ENCODE measurements at places on chromosomes 12 and 14.

- DNase-seq = no peak
These were observed 210.1 kb upstream of the EEA1 start for GRCh38 chr12:93139028-93139665.

DNA sequence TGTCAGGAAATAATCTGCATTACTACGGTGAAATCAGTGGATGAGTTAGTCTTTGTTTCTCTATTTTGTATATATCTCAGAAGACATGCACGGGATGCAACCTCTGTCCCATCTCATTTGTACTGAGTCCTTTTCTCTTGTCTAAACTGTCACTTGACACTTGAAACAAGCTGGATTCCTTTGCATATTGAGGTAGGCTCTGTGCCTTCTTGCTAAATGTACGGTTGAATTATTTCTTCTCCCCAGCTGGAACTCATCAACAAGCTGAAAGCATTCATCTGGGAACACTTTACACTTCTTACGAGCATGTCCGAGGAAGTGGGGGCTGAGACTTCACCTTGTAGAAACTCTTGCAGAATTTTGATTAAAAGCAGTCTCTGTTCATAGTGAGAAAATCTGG is 119.5 kb downstream of the VEZT start:
- DNase-seq = no peak

GRCh38 chr14:93049867-93050331 is 65.8 kb downstream of the ITPK1 start:
- no peak for DNase-seq

DNA sequence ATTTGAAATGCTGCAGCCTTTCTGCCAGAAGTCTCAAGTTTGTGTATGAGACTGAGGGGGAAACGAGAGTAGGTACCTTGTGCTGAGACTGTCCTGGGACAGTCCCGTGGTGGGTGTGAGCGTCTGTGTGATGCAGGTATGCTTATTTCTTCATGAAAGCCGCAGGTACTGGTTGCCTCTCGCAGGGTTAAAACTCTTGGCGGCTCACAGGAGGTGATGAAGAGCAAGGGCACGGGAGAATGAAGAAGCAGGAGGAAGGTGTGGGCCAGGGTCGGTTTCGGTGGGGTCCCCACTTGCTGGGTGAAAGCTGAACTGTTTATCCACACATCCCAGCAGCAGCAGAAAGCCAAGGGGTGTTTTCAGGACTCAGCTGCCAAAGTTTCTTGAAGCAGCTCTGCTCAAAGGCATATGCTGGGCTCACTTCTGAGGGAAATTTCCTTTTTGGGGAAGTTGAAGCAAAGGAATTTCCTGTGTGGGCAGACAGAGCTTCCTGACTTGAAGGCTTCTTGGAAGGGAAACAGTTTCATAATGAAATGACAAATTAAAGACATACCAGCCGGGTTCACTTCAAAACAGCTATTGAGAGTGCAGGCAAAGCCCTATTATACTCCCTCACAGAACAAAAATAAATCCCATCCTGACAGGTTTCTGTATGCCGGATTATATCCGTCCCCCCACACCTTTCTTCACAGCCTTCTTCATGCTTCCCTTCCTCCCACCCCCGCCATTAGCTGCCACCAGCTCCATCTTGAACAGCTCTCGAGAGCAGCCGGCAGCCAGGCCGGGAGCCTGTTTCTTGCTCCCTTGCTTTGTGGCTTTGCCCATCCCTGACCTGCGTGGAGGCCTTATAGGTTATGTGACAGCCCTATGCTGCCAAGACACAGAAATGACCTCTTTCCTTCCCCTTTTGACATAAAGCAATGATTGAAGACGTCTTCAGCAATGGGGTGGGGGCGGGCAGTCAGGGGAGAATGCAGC is 116.6 kb downstream of the ETV6 start:
- DNase-seq = no peak

DNA sequence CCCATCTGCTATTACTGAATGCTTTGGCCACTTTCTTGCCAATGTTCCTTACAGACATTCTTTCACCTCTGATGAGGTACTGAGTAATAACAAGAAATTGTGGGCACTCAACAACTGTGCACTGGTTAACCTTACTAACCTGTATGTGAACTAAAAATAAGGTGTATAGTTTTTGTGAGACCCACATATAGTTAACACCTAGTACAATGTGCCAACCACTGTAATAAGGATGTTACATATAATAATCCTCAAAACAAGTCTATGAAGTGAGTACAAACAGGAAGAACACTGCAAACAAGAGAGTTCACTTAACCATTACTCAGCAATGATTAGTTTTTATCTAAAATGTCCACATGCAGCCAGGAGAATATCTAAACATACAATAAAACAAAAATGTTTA is 4.5 kb downstream of the DDHD1 start:
- no peak for DNase-seq

- DNase-seq = no peak
These were observed 73.3 kb downstream of the B4GALNT3 start for GRCh38 chr12:532908-533565.

DNA sequence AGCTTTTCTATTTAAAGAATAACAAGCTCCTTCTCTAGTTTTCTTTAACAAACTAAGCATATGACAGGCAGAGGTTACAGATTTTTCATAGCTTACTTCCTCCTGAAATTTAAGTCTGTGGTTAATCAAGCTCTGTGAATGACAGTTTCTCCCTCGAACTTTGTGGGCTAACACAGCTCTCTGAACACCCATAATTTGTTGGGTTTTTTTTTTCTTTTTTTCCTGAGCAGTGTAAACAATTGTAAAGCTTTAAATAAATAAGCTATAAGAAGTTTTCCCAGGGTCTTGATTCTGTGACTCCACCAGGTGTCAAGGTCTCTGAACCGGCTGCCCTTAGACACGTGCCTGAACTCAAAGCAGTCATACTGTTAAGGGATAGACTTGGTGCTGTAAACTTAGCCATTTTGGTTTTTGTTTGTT is 128.1 kb upstream of the AMIGO2 start:
- DNase-seq = no peak

GRCh38 chr14:69242311-69243224 is 17.4 kb upstream of the GALNT16 start:
- peak; percentile 13 for DNase-seq

DNA sequence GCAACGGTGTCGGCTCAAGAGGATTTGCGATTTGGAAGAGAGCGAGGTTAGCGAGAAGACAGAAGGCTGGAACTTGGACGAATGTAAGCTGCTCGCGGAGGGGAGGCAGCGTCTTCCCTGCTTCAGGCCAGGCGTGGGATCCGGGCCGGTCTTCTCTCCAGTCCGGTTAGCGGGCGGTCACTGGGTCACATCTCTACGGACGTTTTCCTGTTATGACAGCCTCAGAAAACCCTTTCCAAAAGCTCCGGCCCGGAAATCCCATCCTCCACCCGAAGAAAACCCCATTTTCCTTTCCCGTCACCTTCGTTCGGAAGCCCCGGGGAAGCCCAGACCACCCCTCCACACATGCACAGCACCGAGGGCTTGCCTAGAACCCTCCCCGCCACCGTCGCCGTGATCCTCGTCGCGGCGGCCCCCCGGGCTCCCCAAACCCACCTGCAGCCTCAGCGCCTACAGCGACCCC is 268 bp downstream of the NDUFB1 start:
- no peak for DNase-seq

GRCh38 chr14:101888182-101888581 is 76.2 kb upstream of the DYNC1H1 start:
- no peak for DNase-seq

DNA sequence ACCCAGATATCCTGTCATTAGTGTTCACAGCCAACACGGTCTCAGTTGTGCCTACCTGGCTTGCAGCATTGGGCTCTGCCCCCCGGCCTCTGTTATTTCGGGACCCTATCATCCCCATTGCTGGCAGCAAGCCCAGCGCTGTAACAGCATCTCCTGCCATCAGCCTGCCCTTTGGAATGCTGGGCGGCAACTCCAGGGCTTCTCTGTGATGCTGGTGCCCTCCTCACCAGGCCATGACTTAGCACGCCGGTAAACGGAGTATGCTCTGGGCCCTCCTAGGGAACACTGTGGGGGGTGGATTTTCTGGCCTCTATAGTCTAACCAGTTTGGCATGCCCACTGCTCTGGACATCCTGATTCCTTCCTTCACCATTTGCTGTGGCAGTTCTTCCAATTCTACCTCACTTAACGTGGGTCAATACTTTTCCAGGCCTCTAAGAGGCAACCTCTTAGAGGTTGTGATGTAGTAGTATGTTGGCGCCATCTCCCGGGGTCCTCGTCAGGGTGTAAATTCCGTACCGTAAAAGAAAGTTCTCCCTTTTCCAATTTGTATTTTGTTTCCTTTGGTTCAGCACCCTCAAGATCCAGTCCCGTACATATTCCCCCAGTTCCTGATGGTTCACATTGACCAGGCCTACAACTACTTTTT is 80.0 kb downstream of the SINHCAF start:
- DNase-seq = no peak

- DNase-seq = no peak
These were observed 912.1 kb downstream of the DIO2 start for GRCh38 chr14:79299162-79299561.

DNA sequence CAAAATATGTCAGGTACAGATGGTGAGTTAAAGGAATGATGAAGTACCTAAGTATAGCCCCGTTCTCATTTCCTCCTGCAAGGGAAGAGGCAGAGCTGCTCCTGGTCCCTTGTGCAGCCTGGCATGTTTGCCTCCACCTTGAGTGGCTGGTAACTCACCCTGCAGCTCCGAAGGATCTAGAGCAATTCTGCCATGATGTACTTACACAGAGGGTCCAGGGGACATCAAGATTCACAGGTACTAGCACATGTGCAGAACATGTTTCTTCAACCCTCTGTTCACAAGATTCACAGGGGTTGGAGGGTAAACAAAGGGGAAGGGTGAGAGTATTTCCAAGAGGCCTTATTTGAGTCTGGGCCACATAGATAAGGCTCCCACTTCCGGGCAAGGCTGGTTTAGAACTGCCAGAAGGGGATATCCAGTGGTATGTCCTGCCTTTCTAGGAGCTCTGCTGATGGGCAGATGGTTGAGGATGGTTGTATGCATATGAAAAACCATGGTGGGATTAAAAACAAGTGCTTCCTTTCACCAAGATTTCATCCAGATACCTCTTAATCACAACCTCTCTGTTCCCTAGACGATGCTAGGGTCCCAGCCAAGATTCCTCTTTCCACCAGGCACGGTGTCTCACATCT is 7.7 kb downstream of the DCTN2 start:
- no peak for DNase-seq

- DNase-seq = no peak
These were observed 8.6 kb downstream of the DDN start for GRCh38 chr12:48990552-48990951.

GRCh38 chr12:47602325-47602724 is 103.5 kb downstream of the RPAP3 start:
- DNase-seq = no peak

- no peak for DNase-seq
These were observed 15.4 kb upstream of the NIN start for GRCh38 chr14:50846226-50846880.

GRCh38 chr12:71312768-71313403 is 126.7 kb upstream of the LGR5 start:
- DNase-seq = no peak

DNA sequence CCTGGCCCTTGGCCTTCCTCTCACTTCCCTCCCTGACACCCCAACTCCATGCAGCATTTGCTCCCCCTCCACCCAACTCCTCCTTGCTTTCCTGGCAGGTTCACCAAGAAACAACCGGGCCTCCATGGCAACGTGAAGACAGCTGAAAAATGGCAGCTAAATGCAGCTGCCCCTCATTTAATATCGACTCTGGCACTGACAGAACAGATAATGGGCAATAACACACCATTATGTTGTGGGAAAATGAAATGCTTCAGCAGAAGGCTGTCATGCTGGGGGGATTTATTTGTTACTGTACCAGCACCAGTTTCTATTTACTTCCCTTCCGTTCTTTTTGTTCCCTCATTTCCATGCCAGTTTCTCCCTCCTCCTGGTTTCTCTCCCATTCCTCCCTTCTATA is 440.8 kb downstream of the NRXN3 start:
- DNase-seq = peak; percentile 67

DNA sequence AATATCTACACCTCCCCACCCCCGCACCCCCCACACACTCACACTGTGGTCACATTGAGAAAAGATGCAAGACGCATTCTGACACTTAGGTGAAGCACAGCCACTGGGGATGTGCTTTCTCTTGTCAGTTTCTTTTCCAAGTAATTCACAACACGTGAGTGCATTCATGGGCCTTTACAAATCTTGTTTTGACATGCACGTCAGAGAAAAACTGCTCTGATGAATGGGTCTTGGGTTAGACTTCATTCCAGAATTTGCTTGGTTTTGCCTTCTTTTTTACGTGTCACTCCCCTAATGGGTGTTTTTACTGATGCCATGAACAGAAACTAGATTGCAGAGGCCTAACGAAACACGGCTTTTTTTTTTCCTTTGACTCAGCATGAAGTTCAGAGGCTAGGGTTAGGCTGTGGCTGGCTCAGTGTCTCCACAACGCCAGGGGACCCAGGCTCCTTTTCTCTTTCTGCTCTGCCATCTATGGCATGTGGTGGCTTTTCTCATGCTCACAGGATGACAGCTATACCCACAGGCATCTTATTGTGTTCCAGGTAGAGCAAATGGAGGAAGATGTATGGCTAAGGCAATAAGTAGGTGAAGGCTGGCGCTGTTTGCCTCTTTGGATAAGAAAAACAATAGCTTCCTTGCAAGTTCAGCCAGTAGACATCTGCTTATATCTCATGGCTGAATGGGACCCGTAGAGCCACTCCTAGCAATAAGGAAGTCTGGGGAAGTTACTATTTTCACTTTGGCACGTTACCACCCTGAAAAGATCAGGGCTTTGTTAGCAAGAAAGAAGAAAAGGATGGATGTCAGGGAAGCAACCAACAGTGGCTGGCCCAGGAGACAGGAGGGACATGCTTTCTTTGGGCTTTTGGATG is 253.3 kb downstream of the SLC15A4 start:
- DNase-seq = no peak

GRCh38 chr14:92735344-92735743 is 13.1 kb downstream of the LGMN start:
- DNase-seq = no peak

DNA sequence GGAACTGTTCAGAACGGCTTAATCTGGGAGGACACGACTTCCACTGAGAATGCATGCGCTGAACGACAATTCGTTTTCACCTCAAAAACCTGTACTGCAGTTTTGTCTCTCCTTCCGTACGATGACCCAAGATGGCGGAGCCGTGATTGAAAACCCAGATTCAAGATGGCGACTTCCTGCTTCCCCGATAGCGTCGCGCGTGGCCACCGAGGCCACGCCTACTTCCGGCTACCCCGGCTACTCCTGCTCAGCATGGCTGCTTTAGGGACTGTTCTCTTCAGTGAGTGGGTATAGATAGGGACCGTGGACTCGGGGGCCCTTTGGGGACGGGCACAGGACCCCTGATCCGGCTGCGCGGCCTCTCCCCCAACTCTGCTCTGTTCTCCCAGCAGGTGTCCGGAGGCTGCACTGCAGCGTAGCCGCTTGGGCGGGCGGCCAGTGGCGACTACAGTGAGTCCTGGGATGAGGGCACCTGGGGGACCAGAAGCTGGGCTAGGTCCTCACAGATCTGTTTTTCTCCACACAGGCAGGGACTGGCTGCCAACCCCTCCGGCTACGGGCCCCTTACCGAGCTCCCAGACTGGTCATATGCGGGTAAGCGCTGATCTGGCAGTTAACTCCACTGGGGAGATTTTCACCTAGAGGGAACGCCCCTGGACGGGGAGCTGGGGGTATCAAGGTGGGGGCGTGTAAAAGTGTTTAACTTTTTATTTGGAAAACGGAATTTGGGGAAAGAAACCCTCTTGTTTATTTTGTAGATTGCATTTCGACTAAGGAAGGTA is at the start of gene MRPL52:
MRPL52 (plus strand) TSS at position 227 of the 782 bp plus-strand sequence; CDS start at position 253, 26 bp downstream.
- peak; percentile 55 for DNase-seq

Measured in NCI-H2081 treated with DMSO at 0.1 percent for 48 hours (cell line).